ENCODE measurements at places on chromosomes 3 and 15.

GRCh38 chr3:16961621-16962205, 77.0 kb downstream of the PLCL2 start:
- no peak for DNase-seq

DNA sequence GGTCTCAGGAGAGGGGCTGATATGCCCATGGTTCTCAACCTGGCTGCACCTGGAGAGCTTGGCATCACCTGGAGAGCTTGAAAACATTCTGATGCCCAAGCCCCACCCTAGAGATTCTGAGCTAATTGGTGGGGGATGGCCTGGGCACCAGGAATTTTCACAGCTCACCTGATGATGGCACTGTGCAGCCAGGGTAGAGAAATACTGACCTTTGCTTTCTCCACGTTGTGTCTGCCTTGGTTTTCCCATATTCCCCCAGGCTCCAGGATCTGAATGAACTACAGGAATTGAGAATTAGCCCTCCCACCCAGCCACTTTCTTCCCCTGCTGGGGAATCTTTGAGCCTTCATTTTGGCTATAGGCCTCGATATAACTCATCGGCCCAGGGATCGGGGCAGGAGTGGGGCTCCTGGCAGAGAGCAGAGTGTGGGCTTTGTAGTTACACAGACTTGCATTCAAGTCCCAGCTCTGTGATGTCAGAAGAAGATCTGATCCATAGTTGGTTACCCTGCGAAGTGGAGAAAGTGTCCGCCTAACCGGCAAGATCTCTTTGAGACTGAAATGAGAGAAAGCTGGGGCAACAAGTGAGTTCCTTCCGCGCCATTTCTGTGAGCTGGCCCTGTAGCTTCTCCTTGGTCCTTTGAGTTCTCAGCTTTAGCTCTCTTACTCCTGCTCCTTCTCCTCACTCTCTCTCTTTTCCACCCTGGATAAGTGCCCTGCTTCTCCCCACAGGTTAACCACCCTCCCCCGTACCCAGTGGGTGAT, 33.1 kb upstream of the UBE2Q2 start:
- no peak for DNase-seq

- no peak for DNase-seq
Observed at GRCh38 chr3:70861234-70861633, 548.8 kb upstream of the MDFIC2 start.

GRCh38 chr3:16318176-16318575, 53.2 kb downstream of the OXNAD1 start:
- no peak for DNase-seq

GRCh38 chr3:113654310-113654709, 42.1 kb downstream of the USF3 start:
- DNase-seq: no peak

DNA sequence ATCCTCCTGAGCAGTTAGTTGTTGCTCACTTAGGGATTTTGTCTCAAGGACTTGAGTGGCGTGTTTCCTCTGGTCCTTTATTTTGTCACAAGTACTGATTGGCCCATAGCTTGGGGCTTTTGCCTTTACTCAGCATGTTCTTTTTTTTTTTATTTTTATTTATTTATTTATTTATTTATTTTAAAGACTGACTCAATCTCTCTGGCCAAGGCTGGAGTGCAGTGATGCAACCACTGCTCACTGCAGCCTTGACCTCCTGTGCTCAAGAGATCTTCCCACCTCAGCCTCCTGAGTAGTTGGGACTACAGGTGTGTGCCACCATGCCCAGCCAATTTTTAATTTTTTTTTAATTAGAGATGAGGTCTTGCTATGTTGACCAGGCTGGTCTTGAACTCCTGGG, 223.9 kb upstream of the TPM1 start:
- no peak for DNase-seq

DNA sequence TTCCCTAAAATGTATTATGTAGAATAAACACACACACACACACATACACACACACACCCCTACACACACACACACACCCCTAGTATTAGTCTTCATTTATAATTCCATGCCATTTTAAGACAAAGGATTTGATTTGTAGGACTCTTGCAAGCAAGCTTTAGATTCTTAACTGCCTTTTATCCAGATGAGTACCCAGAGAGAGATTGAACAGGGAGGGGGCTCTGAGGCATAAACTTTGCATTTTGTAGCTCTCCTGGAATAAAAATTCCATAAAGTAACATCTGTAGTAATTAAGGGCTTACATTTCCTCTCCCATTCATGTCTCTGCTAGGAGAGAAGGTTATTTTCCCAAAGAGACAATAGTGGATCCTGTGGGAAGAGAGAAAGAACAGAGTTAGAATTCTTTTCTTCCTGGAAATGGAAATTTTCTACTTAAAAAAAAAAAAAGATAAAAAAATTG, 479.4 kb downstream of the RBMS3 start:
- no peak for DNase-seq

GRCh38 chr3:98843266-98843959, 58.1 kb downstream of the DCBLD2 start:
- DNase-seq: no peak

- DNase-seq: no peak
Observed at GRCh38 chr3:29153811-29154210, 127.1 kb upstream of the RBMS3 start.

Data from NCI-H2081 treated with DMSO at 0.1 percent for 48 hours (cell line).